CD8-positive, alpha-beta T cell (primary cell): ENCODE measurements at places on chromosomes 5 and 9.

DNA sequence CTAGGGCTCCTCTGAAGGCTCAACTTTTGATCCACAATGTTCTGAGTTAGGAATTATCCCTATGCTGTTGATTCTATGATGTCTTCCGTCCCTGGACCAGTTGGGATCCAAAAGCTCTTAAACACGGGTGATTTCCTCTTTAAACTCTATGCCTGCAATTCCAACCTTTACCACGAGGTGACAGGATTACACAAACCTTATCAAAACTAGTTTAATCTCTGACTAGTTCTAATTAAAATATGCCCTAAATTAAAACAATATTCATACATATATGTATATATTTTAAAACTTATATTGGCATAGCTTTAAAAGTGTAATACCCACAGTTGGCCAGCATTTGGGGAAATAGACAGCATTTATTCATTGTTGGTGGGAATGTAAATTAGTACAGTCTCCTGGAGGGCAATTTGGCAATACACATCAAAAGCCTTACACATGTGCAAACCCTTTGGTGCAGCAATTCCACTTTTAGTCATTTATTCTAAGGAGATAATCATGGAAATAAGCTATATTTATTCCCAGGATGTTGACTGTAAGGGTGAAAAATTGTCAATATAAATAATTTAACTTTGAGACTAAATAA lies 51.6 kb upstream of the PHYKPL start:
- no peak for DNase-seq

DNA sequence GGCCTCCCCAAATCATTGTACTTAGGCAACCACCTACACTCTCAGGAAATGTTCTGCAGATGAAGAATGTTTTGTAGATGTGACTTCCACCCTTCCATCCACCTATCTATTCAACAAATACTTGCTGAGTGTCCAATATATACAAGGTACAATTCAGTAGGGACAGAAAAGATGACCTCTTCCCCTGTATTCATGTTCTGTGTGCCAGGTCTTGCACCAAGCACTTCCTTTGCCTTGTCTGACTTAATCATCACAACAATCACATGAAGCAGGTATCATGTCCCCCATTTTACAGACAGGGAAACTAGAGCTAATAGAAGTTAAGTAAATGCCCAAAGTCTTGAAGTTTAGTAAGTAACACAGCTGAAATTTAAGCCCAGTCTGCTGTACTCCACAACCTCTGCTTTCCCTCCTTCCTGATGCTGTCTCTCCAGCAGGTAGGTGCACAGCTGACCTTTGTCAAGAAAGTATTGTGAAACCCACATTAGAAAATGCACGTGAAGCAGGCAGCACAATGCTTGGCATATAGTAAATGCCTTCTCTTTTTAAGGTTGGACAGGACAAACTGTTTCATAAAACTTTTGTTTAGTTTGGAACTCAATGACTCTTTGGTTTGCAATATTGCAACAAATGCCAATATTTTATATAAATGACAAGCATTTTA lies 296.5 kb downstream of the DEPDC1B start:
- DNase-seq, result no peak

DNA sequence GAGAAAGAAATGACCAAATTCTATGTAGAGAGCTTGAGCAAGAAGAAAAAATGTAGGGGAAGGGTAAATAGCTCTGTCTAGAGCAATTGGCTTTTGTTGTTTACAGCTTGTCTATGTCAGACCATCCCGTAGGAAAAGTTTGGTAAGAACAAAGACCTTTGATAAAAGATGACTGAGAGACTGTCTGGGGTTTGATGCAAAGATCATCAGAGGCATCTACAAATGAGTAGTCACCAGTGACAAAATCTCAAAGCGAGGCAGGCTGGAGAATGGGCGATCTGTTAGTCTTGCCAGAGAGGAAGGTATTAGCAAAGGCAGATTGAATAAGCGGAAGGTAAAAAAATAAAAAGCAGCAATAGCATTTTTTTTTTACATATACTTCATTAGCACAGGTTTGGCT lies 125.0 kb upstream of the RASGRF2 start:
- DNase-seq, result no peak

- no peak for DNase-seq
Measured at GRCh38 chr5:91256142-91256524, 127.0 kb downstream of the ARRDC3 start.

DNA sequence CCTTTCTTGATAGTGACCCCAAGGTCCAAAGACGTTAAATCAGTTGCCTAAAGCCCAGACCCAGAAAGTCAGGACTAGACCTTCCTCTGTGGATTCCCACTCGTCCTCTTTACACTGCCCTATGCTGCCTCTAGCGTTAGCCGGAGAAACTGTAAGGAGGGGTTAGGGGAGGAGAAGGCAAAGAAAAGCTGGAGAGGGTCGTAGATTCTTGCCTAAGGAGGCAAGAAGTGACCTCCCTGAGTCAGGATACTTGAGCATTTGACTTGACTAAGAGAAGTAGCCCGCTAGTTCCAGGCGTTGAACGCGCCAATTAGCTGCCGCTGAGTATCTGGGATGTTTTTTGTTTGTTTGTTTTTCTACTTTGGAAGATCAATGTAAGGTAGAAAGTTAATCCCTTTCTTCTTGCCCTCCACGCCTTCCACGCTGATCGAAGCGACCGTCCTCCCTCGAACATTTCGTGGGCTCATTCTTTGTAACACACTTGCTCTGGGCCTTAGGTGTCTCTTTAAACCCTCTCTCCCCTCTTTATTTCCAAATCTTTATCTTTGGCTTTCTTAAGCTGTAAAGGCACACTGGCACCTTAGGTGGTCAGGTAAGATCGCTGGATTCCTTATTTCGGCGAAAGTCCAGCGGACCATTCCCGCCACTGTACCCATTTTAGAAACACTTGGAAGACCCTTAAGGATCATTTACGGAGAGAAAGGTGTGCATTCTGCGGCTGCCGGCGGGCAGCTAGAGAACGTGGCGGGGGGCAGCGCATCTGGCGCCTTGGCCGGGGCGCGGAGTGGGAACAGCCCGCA lies 5.1 kb upstream of the RGMB start:
- DNase-seq, result peak; percentile 8
